ENCODE measurements at places on chromosomes 3 and 15. TPM values are rescaled to one million over a fixed set of nuclear protein-coding genes. Genes with fewer than 3 reads are reported as not detected.

DNA sequence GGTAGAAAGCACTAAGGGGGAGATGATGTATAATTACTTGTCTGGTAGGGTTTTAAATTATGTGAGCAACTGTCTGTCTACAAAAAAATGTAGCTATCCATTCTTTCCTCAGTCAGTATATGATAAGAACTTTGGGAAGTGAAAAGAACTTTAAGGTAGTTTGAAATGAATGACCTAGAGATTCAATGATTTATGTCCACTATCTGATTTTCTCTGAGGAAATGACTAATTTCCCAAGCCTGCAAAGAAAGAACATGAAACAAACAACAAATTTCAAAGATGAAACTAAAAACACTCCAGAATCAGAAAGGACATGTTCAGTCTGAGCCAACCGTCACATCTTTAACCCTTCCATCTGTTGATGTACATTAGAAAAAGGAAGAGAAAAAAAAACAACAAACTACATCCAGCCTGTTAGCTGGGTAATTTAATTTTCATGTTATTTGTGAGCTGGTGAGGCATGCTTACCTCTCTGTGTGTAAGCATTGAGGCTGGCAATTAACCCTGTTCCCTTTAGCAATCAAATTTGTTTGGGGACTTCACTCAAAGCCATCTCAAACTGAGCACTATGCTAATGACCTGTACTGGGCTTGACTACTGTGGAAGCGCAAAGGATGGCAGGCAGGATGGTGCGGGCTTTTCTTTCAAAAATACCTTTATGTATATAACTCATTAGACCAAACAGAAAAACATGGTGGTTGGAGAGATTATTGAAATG is 220.1 kb downstream of the TUSC7 start:
- no peak for DNase-seq

The KIF7 gene
- total RNA-seq: 3.2 TPM

DNA sequence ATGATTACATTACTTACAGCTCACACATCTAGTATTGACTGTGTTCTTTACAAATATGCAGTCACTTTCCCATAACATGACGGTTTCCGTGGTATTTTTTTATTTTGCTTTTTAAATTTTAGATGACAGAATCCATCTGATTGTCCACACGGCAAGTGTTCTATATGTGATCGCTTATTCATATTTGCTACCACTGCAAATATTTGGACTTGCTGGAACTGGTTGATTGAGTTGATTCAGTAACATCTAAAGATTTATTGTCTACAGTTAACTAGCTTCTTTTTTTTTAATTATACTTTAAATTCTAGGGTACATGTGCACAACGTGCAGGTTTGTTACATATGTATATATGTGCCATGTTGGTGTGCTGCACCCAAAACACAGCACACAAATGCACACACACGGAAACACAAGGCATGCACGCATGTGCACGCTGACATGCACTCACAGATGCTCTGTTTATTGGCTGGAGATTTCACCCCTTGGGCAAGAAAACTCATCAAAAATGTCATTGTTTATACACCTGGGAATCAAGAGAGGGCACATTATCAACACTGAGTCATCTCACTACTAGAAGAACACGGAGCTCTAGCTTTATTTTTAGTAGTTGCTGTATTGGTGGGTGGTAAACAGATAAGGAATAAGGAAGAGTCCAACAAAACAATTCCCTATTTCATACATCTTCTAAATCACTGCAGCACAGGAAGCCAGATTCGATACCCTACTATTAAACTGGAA is 16.4 kb downstream of the ARRDC4 start:
- DNase-seq: no peak

The THAP10 gene
- 9.6 TPM for total RNA-seq

The SV2B gene
- 0.15 TPM for total RNA-seq

The ITIH3 gene
- not detected for total RNA-seq

DNA sequence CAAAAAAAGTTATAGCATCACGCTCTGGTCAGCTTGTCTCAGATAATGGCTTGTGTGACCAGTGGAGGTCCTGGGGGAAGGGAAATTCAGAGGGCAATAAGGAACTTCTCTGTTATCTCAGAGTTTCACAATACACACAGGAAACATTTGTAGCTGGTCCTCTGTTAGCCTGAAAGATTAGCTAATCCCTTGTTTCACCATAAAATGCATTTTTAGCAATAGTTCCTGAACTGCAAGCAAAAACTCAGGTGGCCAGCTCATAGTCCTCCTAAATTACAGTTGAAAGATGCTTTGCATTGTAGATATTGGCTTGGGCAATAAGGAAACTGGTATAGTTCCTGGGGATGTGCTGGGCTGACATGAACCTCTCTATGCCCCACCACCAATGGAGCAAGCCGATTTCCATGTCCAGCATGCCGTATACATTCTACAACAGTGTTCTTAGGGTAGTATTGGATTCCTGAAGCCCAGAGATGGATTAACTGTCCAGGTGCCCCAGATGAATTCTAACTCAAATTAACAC is 141.5 kb upstream of the TBL1XR1 start:
- DNase-seq: no peak

- DNase-seq: no peak
Observed at GRCh38 chr3:9036404-9037131, 73.3 kb upstream of the RAD18 start.

DNA sequence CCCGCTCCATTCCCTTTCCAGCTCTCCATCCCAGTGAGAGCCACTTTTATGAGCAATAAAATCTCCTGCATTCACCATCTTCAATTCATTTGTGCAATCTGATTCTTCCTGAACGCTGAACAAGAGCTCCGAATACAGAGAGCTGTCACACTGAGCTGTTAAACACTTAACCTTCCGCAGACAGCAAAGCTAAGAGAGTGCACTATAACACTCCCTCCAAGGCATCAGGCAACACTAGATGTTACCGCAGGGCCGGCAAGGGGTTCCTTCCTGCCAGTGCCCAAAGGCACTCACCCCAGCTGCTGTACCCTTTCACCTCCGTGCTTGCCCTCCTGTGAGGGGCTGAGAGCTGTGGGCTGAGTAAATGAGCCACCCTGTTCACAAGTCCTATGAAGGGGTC is 85.6 kb downstream of the BCHE start:
- DNase-seq: no peak

The SLC9C1 gene
- not detected for total RNA-seq

The LSAMP gene
- total RNA-seq: 17.6 TPM

- peak; percentile 26 for DNase-seq
Observed at GRCh38 chr3:14884665-14885064, 62.7 kb upstream of the NR2C2 start.

The ZIC4 gene
- 0.17 TPM for total RNA-seq

- DNase-seq: no peak
Observed at GRCh38 chr3:171176244-171176933, 149.9 kb upstream of the SLC2A2 start.

- no peak for DNase-seq
Observed at GRCh38 chr3:71734881-71735280, 9.7 kb upstream of the EIF4E3 start.

DNA sequence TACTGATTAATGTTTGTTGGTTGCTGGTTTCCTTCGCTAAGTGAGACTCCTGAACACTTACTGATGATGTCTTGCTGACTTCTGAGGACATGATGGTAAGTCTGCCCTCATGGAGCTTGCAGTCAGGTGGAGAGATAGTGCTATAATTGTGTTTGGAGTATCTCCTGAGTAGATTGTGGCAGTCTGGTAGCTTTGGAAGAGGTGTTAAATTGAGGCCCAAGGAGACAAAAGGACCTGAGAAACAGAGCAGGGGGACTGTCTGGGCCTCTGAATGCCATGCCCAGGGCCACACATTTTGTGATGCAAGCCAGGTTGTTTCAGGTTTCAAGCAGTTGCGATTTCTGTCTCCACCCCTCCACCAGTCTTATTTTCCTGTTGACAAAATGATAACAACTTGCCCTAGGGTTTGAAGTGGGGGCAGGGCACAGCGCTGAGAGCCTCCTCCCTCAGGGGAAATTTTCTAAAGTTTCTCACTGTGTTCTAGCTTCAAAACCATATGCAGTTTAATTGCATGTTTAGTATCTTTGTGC is 16.7 kb downstream of the SMAD3 start:
- DNase-seq: no peak

GRCh38 chr3:156615592-156616173 is 58.7 kb upstream of the TIPARP start:
- DNase-seq: peak; percentile 72

DNA sequence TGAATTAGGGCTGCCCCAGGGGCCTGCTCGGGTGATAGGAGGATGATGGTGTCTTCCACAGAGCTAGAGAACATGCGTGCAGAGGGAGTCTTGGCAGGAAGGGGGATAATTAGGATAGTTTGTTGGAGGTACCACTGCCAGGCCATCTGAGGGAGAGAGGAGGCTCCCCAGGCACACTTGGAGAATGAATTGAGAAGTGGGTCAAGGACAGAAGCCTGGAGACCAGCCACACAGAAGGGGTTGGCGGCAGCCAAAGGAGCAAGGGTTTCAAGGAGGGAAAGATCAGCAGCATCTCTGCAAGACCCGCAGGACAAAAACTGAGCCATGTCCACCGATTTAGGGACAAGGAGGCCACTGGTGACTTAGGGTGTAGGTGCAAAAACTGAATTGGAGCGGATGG is 6.9 kb downstream of the SLC28A1 start:
- DNase-seq: no peak

DNA sequence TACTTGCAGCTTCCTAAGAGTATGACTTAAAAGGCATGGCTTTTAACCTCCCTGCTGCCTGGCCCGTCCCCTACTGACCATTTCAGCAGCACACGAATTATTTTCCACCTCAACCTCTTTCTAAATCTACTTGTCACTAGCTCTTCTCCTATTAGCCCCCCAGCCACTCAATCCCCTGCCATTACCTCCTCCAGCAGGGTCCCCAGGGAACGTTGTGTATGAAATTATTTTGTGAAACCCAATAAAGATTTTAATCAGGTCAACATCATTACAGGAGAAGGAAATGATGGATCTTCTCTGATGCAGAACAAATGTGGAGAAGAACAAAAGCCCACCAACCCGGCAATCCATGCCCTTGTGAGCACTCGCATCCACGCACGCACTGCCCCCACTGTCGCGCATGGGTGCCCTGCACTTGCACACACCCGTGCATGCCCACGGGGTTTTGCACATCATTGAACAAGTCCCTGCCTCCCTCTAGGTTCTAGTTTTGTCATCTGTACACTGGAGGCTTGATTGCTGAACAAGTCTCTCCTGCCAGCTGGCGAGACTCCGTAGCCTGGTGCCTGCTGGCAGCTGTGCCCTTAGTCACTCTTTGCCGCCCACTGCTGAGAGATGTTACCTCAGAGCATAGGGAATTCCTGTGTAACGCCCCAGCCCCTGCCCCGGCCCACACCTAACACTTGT is 51.6 kb downstream of the LINGO1 start:
- DNase-seq: no peak

DNA sequence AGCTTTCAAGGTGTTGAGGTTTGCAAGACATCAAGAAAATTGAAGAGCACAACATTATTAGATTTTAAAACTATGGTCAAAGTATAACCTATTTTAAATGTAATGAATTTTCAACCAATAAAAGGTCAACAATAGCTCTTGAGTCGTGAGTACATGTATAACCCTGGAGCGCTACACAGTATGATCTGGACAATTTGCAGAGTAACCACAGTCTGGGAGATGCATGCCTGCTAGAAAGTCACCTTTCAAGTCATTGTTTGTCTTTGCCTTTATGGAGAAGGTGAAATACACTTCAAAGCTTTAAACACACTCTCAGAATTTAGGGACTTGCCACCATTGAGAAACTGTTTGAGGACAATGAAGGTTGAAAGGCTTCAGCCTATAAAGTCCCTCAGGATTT is 112.6 kb upstream of the ALCAM start:
- DNase-seq: no peak

- no peak for DNase-seq
Observed at GRCh38 chr15:52164631-52165265, 26.4 kb downstream of the GNB5 start.

The FOXB1 gene
- 0.06 TPM for total RNA-seq

DNA sequence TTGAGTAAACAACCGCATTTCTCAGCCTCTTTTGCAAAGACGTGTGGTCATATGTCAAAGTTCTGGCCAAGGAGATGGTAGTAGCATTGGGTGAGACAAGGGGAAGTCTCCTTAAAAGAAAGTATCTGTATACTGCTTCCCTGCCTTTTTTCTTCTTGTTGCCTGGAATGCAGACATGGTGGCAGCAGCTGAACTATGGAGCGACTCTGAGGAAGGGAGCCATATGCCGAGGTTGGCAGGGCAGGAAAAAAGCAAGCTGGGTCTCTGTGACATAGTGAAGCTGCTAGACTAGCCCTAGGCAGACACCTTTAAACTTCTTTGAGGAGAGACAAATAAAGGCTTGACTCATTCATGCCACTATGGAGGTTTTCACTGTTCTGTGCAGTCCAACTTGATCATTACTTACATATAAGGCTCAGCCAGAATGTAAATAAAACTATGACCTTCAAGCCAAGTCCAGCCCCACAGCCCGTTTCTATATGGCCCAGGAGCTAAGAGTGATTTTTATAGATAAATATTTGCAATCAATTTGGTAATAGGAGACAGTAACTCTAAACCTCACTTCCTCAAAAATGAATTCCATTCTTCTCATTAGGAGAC is 30.6 kb upstream of the PRICKLE2 start:
- no peak for DNase-seq

DNA sequence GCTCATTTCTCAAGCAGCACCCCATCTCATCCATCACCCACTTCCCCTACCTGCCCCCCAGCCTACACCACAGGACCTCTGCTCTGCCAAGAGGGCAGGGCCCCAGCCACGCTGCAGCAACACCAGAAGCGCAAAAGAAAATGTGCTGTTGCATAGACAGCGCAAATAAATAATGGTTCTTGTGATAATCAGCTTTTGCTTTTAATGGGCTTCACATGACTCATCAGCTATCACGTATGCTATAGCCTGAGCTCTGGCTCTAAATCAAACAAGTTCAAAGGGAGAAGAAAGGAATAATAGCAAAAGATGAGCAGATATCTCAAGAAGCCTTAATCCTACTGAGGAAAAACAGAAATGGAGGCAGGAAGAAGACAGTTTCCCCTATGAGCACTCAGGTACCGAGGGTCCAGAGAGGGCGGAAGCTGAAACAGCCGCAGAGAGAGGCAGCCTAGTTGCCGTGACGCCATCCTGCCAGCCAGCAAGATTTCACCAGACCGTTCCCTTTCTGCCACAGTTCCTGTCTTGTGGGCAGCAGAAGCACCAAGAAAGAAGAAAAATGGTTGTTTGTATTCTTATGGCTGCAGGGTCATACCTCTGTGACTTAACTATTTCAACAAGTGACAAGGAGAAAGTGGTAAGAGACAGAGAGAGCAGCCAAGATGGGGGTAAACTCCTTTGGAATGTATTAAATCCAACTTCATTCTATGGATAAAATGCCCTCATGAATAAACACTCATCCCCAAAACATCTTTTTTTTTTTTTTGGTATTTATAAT is 22.0 kb downstream of the RAB27A start:
- peak; percentile 14 for DNase-seq

The XCR1 gene
- not detected for total RNA-seq

GRCh38 chr15:40103864-40104271 is 4.8 kb downstream of the BMF start:
- no peak for DNase-seq

- DNase-seq: no peak
Observed at GRCh38 chr3:72579581-72580245, 268.5 kb downstream of the SHQ1 start.

GRCh38 chr3:115228266-115228665 is 81.2 kb upstream of the ZBTB20 start:
- DNase-seq: no peak

The CX3CR1 gene
- total RNA-seq: not detected
